ENCODE measurements at places on chromosomes 4 and X.

DNA sequence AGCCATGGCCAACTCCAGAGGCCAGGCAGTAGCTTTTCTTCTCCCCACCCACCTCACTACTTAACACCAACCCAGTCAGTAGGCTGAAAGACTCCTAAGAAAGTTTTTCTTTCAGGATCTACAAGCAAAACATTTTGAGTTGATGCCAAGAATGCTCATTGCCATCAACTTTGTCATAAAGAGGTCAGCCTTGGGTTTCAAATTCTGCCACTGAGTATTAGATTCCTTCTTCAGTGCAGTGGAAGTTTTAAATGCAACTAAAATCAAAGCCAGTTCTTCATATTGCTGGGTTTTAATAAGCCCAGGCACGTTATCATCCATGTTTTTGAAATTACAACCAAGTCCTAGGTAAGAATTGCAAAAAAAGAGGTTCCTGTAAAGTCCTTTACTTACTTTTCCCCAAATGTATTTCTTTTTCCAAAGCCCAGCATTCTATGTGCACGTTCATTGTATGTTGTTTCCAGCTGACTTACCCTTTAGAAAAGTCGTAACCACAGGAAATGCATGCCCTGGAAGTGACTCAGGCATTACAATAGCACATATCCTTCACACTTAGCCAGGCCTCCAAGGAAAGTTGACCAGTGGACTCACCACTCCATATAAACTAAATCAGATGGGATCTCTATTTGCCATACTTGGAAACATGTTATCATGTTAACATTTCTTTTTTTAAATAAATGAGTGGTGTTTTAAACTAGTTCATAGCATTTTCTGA lies 229.9 kb downstream of the SOX3 start:
- peak; percentile 91 for DNase-seq

DNA sequence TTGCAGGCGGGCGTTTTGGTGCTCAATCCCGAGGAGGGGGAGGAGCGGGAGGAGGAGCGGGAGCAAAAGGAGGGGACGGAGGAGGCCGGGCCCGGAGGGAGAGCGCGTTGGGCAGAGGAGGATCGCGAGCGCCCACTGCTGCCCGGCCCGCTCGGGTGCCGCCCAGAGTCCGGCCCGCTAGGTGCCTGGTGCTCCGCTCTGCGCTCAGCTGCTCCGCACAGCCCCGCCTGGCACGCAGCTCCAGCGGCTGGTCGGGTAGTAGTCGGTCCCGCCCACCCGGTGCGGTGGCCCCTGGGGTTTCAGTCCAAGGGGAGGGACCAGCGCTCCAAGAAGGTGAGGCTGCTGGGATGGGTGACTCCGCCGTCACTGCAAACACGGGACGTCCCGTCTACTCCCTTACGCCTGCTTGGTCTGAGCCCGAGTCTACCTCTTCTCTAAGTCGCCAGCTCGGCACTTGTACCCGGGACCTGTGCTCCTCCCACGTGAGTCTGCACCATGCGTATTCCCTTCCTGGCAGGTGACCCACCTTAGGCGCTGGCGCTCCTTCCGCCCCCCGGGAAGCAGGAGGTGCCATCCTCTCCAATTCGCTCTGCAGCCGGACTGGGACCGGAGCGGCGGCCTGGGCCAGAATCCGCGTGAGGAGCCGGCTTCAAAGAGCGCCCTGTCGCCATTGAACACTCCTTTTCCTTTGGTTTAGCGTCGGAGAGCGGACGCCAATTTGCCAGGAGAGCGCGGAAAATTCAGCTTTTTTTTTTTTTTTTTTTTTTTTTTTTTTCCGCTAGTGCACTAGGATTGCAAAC lies 405 bp upstream of the HS3ST1 start:
- DNase-seq = peak; percentile 57

GRCh38 chr4:112386071-112386470 lies 88.9 kb downstream of the ALPK1 start:
- no peak for DNase-seq

DNA sequence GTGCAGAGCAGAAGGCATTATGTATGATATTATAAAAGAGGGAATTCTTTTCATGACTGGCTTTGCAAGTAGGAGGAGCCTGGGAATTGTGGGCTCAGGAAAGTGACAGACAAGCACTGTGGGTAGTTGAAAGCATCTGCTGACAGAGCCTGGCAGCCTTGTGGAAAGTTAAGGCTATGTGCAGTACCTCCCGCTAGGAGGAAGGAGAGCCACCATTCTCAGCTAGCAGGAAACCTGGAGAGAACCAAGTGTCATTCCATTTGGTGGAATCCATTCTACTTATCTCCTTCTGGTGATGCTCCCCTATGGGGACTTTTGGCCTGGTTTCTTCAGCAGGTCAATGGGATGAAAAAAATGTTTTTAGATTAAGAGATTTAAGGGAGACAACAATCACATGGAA lies 81.8 kb downstream of the ASB9 start:
- DNase-seq = no peak

- no peak for DNase-seq
Observed at GRCh38 chrX:120752431-120753082, 122.7 kb upstream of the C1GALT1C1 start.

All from fibroblast of lung (primary cell).